Fibroblast of skin of abdomen (primary cell): ENCODE measurements at places on chromosomes 7 and 10.
A peak's percentile ranks its signal among the peaks of the same experiment; 100 is the strongest.

DNA sequence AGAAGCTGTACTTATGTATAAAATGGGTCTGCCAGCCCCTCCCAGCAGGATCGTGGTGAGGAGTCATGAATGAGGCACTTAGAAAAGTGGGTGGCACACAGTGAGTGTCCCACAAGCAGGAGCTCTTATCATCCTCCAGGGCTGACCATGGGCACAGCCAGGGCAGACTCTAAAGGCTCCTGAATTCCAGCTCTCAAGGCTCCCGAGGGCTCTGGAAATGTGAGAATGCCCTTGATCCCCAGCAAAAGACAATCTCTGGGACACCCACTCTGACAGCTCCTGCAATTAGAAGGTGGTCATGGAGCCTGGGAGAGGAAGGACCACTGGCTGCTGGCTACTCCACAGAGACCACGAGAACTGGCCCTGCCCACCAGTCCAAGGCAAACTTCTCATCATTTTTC is 1.6 kb downstream of the VSTM4 start:
- no peak for DNase-seq

DNA sequence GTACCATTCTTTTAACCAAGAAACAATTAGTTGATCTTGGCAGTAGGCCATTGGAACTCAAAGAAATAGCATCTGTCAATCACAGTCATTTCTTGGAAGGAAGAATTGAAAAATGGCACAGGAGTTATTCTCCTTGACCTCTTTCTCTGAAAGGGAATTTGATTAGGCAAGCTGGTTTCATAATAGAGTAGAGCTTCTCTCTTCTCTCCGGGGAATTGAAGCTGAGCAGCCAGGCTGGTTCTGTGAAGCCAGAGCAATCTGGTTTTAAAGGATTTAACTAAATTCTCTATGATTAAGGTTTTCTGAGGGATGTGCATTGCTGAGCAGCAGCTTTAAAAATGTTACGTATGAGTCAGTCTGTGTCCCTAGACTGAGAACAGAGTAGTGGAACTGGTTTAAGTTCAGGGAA is 70.2 kb downstream of the AHCYL2 start:
- peak; percentile 79 for DNase-seq

GRCh38 chr7:66737667-66738066 is 2.9 kb upstream of the RABGEF1 start:
- no peak for DNase-seq

- peak; percentile 78 for DNase-seq
Measured at GRCh38 chr10:63106111-63106755, 26.9 kb upstream of the NRBF2 start.

DNA sequence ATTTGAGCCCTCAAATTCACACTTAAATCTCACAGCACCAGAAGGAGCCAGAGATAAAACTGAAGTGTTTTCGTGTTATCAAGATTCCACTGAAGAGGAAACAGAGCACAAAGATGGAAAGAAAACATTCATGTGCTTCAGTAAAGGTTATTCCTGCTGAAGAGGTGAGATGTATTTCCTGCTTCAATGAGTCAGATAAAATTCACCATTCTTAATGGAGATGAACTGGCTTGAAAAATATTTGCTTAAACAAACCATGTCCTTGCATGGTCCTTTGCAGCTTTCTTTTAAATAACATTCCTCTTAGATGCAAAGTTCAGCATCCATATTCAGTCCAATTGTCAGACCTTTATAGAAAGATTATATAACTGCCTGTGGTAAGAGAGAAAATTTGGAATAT is 294.2 kb downstream of the IPMK start:
- peak; percentile 30 for DNase-seq

- DNase-seq, result peak; percentile 17
Measured at GRCh38 chr10:99888622-99889021, 106.2 kb downstream of the ABCC2 start.

DNA sequence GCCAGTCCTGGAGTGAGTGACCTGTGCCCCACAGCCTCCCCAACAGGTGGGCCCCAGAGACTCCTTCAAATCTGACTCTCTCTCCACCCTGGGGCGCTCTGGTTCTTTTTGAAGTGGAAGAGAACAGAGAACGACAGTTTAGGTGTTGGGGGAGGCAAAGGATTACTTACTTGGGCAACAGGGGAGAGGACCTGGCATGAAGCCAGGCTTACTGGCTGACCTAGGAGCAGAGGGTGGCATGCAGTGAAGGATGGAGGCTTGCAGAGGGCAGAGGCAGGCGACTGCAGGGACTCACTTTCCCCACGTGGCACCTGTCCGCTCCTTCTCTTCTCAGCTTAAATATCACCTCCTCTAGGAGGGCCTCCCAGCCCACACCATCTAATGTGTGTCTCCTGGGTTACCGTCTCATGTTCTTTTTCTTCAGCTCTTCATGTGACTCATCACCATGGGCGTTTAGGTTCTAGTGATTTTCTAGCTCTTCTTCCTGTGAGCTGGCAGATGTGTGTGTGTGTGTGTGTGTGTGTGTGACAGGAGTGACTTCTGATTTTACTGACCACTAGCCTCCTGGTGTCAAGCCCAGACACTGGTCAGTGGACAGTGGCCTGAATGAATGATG is 15.5 kb downstream of the LZTS2 start:
- peak; percentile 88 for DNase-seq

DNA sequence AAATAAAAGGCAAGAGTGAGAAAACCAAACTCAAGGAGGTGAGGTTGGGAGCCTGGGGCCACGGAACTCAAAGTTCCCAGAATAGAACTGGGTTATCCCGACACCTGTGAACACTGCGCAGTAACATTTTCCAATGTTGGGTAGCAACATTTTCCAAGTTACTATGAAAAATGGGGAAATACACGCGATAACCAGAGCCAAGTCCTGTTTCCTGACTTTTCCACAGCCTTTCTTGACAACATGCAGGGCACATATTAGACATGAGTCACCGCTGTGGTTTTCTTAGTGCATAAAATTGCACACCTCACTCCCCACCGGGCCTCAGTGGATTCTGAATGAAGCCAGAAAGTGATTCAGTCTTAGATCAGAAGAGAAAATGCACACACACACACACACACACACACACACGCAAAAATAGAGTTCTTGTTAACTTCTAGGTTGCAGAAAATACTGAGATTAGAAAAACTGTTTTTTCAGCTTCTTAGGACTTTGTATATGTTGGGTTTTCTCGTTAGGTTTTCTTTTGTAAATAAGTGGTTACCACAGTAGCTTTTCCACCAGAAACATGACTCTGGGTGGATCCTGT is 70.0 kb downstream of the CAMK1D start:
- peak; percentile 99 for DNase-seq

DNA sequence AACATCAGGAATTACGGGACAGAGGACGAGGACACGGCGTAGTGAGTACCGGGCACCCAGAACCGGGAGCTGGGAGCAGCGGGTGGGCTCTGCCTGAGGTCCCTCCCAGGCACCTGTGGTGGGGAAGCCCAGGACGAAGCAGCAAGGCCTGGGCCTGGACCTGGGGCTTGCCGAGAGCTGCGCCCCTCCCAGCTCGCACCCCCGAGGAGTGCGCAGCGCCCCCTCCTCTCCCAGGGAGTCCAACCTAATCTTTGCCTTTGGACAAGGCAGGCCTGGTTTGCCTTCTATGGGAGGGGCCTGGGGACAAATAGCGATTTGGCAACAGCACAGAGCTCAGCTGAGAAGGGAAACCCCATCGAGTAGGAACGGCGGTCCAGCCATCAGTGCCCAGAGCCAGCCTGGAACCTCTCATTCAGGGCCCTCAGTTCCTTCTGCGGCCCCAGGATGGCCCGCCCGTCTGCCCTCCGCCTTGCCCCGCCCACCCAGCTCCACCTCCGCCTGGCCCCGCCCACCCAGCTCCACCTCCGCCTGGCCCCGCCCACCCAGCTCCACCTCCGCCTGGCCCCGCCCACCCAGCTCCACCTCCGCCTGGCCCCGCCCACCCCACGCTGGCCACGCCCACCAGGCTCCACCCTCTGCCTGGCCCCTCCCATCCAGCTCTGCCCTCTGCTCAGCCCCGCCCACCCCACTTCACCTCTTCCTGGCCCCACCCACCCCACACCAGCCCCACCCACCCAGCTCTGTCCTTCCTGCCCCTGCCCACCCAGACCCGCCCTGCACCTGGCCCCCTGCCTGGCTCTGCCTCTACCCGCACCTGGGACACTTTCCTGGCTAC is 32.5 kb upstream of the KNDC1 start:
- no peak for DNase-seq

GRCh38 chr10:91684841-91685240 is 52.0 kb upstream of the PPP1R3C start:
- no peak for DNase-seq

- no peak for DNase-seq
Measured at GRCh38 chr10:70785190-70785589, at the start of gene TBATA. TSS of gene TBATA (minus strand) at chr10:70785377. CDS start at chr10:70783379, 1,998 bp downstream.

GRCh38 chr7:73903321-73904218 is 42.6 kb downstream of the TMEM270 start:
- DNase-seq, result no peak

- DNase-seq, result peak; percentile 46
Measured at GRCh38 chr7:44652535-44652934, 46.1 kb downstream of the OGDH start.

- DNase-seq, result no peak
Measured at GRCh38 chr7:154353355-154353767, 301.2 kb downstream of the DPP6 start.

DNA sequence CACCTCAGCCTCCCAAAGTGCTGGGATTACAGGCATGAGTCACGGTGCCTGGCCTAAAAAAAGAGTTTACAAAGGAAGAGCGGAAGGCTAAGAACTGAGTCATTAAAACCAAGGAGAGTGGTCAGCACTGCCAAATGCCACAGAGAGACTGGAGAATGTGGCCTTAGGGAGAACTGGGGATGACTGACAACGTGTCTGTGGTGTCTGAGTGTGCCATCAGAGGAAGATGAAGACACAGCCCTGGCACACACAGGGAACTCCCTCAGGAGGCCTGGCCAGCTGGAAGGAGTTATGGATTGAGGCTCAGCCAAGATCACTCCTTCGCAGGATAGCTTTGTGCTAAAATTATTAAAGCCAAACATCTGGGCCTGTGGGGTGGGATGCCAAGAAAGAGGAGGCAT is 3.9 kb upstream of the INA start:
- peak; percentile 97 for DNase-seq
